Endothelial cell (in vitro differentiated cells): ENCODE measurements at places on chromosomes 16 and 17. TPM values are rescaled to one million over a fixed set of nuclear protein-coding genes. Genes with fewer than 3 reads are reported as not detected.

The ETV4 gene
- 37.1 TPM for total RNA-seq

DNA sequence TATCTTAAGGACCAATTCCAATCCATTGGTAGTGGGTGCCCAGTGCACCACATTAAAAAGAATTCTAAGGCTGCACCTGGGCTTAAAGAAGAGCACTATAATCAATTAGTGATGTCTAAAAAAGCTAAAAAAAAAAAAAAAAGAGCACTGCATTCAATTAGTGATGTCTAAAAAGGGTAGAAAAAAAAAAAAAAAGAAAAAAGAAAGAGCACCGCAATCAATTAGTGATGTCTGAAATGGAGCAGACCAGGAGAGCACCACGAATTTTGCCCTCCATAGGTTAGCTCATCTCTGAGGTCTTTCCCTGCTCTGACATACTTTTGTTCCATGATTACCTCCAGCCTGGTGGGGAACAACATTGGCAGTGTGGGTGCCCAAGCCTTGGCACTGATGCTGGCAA is 18.9 kb upstream of the CYLD start:
- no peak overlapping the region for H3K27ac ChIP-seq
- DNase-seq, result no peak
- peaks cover 4% of the 10 kb centered on the region for H3K27me3 ChIP-seq
- H3K36me3 ChIP-seq, result peaks cover 8% of the 10 kb centered on the region

DNA sequence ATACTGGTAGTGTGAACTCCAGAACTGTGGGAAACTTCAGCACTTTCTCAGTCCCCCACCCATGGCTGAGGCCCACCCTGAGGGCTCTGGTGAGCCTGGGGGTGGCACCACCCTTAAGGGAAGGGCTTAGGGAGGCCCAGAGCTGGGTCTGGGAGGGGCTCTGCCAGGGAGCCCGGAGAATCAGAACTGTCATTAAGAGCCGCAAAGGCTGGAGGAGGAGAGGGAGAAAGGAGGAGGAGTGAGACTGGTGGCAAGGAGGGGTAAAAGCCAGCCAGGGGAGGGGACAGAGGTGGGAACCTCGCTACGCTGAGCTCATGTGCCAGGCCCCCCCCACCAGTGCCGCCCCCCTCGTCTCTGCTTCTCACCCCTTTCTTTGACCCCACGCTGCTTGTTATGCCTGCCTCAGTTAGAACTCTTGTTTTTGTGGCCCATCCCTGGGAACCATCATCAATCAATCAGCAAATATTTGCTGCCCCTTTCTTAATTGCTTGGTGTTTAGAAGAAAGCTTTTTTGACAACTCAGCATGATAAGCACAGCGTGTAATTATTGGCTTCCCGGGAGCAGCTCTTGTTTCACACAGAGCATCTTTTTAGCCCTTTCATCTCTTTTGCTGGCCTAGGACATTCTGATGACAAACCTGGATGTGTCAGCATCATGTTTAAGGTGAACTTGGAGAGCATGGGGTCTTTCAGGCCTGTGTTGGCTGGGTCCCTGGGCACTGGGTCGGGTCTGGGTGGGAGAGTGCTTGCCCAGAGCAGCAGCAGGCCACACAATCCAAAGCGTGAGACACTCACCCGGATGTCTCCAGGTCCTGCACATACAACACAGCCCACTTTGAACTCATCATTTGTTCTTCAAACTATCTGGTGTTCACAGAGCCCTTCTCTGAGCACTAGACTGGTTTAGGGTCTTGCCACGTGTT is 77.7 kb downstream of the NETO2 start:
- no peak overlapping the region for H3K27ac ChIP-seq
- no peaks in the 10 kb centered on the region for H3K4me1 ChIP-seq
- no peaks in the 10 kb centered on the region for H3K27me3 ChIP-seq
- H3K4me3 ChIP-seq, result no peak overlapping the region
- DNase-seq, result no peak

The HOXB4 gene
- 6.5 TPM for total RNA-seq

The HOXB9 gene
- 0.49 TPM for total RNA-seq

- peaks cover 7% of the 10 kb centered on the region for H3K4me1 ChIP-seq
- peaks cover 1% of the 10 kb centered on the region for H3K27me3 ChIP-seq
- no peak for DNase-seq
- no peak overlapping the region for H3K4me3 ChIP-seq
- H3K27ac ChIP-seq, result no peak overlapping the region
- no peaks in the 10 kb centered on the region for H3K36me3 ChIP-seq
Observed at GRCh38 chr16:88566158-88566557, 4.0 kb upstream of the ZC3H18 start.

GRCh38 chr17:30160419-30161172 is 44.0 kb downstream of the NSRP1 start:
- H3K4me3 ChIP-seq, result no peak overlapping the region
- no peaks in the 10 kb centered on the region for H3K27me3 ChIP-seq
- no peak for DNase-seq
- H3K36me3 ChIP-seq, result peaks cover 21% of the 10 kb centered on the region
- peaks cover 4% of the 10 kb centered on the region for H3K4me1 ChIP-seq

DNA sequence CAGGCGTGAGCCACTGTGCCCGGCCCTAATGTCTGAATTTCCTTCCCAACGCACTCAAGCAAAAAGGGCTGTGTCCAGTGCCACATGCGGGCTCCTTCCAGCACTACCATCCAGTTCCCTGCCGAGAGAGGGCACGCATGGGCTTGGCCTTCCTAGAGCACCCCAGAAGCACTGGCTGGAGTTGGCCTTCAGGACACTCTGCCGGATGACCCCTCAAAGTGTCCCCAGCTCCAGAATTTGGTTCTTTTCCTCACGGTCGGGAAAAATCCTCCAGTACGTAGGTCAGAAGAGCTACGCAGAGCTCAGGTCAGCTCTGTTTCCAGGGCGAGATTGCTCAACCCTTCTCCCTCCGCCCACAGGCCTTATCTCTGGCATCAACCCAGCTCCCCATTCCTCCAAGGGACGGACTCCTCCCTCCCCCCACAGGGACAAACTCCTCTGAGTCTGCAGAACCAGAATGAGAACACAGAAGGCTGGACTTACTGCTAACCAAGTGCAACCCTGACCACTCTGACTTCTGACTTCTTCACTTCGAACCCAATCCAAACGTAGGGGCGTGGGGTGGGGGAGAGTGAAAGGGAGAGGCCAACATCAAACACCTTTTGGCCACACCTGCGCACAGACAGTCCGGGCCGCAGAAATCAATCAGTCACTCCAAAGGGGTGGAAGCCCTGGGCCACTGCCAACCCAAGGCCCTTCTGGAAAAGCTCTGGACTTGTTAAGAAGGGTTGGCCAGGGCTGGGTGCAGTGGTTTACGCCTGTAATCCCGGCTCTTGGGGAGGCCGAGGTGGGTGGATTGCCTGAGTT is 3.6 kb downstream of the CDC42EP4 start:
- H3K4me3 ChIP-seq, result no peak overlapping the region
- H3K27me3 ChIP-seq, result peaks cover 9% of the 10 kb centered on the region
- H3K27ac ChIP-seq, result no peak overlapping the region

The PROCA1 gene
- total RNA-seq, result 12.0 TPM

DNA sequence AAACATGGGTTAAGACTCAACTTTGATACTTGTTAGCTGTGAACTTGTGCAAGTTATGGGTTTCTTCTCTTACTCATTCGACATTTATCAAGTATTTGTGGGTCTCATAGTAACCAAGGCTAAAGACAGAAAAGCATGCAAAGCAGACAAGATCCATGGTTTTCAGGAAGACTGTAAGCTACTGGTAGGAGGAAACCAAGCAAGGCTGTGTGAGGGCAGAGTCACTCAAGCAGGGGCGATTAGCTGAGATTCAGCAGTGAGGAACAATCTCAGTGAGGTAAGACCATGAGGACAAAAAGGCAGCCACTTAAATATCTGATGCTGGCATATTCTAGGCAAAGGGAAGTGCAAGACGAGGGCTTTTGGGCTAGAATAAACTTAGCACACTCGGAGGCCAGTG is 29.5 kb downstream of the MBTD1 start:
- H3K36me3 ChIP-seq, result no peaks in the 10 kb centered on the region
- no peak for DNase-seq
- no peaks in the 10 kb centered on the region for H3K27me3 ChIP-seq
- no peak overlapping the region for H3K27ac ChIP-seq
- H3K4me1 ChIP-seq, result no peaks in the 10 kb centered on the region
- H3K4me3 ChIP-seq, result no peak overlapping the region

GRCh38 chr17:39761861-39762496 is 24.2 kb downstream of the GRB7 start:
- H3K27me3 ChIP-seq, result no peaks in the 10 kb centered on the region
- H3K27ac ChIP-seq, result no peak overlapping the region
- H3K4me3 ChIP-seq, result no peak overlapping the region
- no peaks in the 10 kb centered on the region for H3K36me3 ChIP-seq
- no peak for DNase-seq
- H3K4me1 ChIP-seq, result no peaks in the 10 kb centered on the region

The ZG16 gene
- not detected for total RNA-seq

DNA sequence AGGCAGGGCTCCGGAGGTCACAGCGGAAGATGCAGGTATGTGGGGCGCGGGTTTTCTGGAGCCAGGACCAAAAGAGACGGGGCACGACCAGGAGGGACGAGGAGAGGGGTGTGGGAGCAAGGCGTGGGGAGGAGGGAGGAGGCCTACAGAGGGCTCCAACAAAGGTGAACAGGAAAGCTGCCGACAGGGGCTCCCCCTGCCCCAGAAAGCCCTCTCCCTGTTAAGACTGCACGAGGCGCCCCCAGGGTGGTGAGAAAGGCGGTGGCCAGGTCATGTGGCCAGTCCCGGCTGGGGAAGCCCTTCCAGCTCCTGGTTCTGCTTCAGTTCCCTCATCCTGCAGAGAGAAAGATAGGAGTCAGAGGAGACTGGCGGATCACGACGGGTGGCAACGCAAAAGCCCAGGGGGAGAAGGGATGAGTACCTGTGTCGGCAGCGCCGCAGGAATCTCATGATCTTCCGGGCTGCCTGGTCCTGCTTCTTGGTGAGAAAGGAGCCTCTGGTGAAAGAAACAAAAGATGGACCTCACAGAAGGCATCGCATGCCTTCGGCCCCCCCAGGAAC is 949 bp upstream of the SPAG7 start:
- no peak overlapping the region for H3K4me3 ChIP-seq
- H3K27me3 ChIP-seq, result peaks cover 9% of the 10 kb centered on the region
- DNase-seq, result peak; percentile 32
- peaks cover 12% of the 10 kb centered on the region for H3K4me1 ChIP-seq

The GSE1 gene
- total RNA-seq, result 23.9 TPM

DNA sequence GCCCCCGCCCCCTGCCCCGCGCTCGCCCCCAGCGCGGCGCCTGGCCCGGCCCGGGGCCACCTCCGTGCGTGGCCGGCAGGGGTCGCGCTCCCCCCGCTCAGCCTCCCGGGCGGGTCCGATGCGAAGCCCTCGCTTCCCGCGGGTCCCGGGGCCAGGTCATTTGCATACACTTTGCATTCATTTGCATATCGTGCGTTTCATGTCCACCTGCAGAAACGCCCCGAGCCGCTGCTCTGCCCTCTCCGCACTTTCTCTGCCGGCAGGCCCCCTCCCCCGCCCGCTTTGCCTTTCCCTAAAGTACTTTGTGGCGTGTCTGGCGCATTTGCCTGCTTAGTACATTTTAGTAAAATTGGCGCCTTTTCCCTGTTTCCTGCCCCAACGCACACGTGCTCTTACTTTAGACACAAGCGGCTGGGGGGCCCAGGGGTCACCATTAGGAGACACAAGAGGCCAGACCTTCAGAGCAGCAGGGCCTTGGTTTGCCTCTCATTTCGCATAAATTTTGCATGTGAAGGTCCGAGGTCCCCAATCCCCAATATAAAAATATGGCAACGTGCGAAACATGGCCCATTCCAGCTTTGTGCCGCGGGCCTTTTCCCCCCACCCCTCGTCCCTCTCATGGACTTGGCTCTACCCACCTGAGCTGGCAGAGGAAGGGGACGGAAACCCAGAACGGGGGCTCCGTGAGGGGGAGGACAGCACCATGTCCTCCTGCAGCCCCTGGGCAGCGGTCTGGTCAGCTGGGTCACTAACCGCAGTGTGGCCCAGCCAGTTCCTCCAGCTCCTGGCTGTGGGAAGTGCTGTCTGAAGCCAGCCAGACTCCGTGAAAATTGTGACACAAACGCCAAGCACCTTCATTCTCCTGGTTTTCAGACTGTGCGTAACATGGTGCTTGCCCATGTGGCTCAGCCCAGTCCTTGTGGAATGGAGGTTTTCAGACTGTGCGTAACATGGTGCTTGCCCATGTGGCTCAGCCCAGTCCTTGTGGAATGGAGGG is 34.8 kb downstream of the CBFA2T3 start:
- H3K4me1 ChIP-seq, result no peaks in the 10 kb centered on the region
- peaks cover 5% of the 10 kb centered on the region for H3K27me3 ChIP-seq
- H3K36me3 ChIP-seq, result no peaks in the 10 kb centered on the region
- peak overlapping the region; percentile 59 for H3K4me3 ChIP-seq

The AP1G1 gene
- 104 TPM for total RNA-seq

The CCDC144A gene
- 0.90 TPM for total RNA-seq

DNA sequence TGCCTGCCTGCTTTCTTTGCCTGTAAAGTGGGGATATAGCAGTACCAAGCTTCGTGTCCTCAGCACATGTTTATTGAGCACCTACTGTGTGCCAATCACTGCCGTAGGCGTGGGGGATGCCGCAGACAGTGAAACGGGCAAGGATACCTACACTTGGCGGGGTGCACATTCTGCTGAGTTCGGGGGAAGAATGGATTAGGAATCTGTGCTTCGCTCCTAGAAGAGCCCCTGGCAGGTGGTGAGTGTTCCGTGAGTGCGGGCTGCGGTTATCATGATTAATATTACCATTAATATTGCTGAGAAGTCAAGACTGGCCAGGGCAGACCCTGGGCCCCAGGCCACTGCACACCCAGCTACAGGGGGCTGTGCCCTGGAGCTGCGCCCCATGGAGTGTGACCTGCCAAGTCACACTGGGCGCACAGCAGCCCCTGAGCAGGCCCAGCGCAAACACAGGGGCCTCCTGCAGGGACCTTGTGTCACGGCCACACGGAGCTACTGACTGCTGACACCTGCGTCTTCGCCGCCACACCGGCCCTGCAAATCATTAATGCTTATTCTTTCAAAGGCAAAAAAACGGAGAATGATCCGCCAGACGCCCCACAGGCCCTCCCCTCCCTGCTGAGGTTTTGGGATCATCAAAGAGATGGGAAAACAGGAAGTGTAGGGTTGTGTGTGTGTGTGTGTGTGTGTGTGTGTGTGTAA is 213.4 kb upstream of the GSE1 start:
- no peak overlapping the region for H3K4me3 ChIP-seq
- peaks cover 15% of the 10 kb centered on the region for H3K4me1 ChIP-seq
- no peak for DNase-seq
- H3K36me3 ChIP-seq, result no peaks in the 10 kb centered on the region
- peaks cover 6% of the 10 kb centered on the region for H3K27me3 ChIP-seq

The GAN gene
- total RNA-seq, result 24.2 TPM

The ZNF200 gene
- 13.4 TPM for total RNA-seq

The C1QTNF8 gene
- not detected for total RNA-seq

GRCh38 chr17:39999067-39999466 is 16.2 kb upstream of the CSF3 start:
- no peak overlapping the region for H3K4me3 ChIP-seq
- no peaks in the 10 kb centered on the region for H3K27me3 ChIP-seq
- DNase-seq, result no peak
- H3K4me1 ChIP-seq, result no peaks in the 10 kb centered on the region
- peaks cover 23% of the 10 kb centered on the region for H3K36me3 ChIP-seq

The KRTAP4-5 gene
- not detected for total RNA-seq

DNA sequence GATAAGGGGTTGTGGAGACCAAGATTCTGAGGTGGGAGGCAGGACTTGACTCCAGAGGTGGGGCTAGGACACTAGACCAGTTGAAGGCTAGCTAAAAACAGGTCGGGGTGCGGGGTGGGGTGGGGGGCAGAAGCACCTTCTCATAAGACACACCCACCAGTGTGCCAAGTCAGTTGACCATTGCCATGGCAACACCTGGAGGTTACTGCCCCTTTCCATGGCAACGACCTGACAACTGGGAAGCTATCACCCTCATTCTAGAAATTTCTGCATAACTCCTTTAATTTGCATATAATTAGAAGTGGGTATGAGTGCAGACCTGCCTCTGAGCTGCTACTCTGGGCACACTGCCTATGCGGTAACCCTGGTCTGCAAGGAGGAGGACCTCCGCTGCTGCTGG is 53.9 kb upstream of the ALOX12 start:
- H3K4me1 ChIP-seq, result peaks cover 28% of the 10 kb centered on the region
- H3K36me3 ChIP-seq, result no peaks in the 10 kb centered on the region
- no peak overlapping the region for H3K4me3 ChIP-seq
- H3K27me3 ChIP-seq, result peaks cover 3% of the 10 kb centered on the region
